ENCODE measurements at places on chromosomes 16 and 17.

GRCh38 chr16:84082835-84083569 is 33.7 kb downstream of the MBTPS1 start:
- DNase-seq, result no peak

GRCh38 chr17:69480245-69480644 is 65.7 kb downstream of the MAP2K6 start:
- DNase-seq, result no peak

- no peak for DNase-seq
These were observed 94.8 kb upstream of the DNAH17 start for GRCh38 chr17:78672005-78672404.

GRCh38 chr16:58850019-58850677 is 116.0 kb upstream of the GOT2 start:
- no peak for DNase-seq

- DNase-seq, result no peak
These were observed 243.4 kb upstream of the PMFBP1 start for GRCh38 chr16:72415379-72415778.

GRCh38 chr17:12342609-12343435 is 322.1 kb downstream of the MAP2K4 start:
- peak; percentile 8 for DNase-seq

DNA sequence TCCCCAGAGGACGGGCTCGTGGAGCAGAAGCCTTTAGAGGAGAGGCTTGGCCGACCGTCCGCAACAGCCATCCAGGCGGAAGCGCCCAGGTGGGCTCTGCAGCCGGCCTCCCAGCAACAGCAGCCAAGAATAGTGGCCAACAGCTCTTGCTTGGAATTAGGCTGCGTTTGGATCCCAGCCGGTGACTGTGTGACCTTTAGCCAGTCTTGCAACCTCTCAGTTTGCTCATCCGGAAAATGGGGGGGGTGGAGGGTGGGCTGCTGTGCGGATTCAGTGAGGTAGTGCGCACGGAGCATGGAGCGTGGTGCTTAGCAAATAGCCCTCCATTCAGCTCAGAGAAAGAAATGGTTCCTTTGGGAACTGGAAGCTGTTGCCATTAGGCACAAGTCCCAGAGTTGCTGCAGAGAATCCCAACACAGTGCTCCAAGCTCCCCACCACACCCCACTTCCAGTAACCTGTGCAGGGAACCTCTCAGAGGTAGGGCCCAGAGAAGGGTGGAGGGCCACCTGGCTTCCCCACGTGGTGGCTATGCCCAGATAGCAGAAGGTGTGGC is 46.7 kb downstream of the RTN4RL1 start:
- DNase-seq, result no peak

- no peak for DNase-seq
These were observed 56.0 kb upstream of the DOC2B start for GRCh38 chr17:237406-237955.

DNA sequence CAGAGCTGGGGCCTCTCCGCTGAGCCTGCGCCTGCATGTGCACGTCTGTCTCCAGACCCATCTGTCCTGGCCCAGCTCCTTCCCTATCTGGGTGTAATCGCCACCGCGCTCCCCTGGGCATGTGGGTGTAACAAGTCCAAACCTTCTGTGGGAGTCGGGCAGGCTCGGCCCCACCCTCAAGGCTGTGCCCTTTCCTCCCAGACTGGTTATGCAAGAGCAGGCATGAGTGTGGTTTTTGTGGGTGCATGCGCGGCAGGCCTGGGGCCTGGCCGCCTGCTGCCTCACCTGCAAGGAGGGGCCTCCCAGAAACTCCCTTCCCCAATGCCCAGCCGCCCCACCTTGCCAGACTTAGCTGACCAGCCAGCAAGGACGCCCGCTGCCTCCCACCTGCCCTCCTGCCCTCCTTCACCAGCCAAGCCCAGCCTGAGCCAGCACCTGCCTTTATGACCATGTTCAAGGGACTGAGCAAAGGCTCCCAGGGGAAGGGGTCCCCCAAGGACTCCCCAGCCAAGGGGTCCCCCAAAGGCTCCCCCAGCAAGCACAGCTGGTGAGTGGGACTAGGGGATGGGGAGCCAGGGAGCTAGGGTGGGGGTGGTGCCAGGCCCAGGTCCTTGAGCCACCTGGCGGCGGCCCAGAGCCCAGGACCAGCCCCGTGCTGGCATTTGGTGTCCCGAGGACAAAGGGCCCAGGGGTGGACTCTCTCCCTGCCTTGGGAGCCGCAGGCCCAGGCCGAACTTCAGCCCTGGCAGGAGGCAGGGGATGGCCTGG is at the start of gene EVPLL:
TSS of gene EVPLL (plus strand) at position 342 of the 768 bp plus-strand sequence. CDS start 3,160 bp downstream, outside the sequence.
- DNase-seq, result peak; percentile 84

GRCh38 chr17:44078412-44078811 is 7.9 kb downstream of the G6PC3 start:
- DNase-seq, result no peak

DNA sequence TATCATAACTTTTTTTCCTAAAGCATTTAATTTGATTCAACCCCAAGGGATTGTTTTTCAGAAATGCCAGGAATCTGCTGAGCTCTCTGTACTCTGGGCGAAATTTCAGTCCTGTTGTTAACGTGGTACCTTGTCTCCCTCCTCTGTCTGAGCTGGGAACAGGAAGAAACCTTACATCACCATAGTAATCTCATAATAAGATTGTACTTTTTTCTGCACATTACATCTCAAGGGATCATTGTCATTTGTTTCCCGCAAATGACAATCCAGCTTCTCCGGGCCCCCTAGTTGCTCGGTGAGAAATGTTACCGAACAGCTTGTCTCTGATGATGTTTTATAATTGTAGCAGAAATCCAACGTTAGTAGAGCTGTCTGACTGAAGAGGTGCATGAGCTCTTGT is 152.7 kb upstream of the ERCC4 start:
- DNase-seq, result no peak

DNA sequence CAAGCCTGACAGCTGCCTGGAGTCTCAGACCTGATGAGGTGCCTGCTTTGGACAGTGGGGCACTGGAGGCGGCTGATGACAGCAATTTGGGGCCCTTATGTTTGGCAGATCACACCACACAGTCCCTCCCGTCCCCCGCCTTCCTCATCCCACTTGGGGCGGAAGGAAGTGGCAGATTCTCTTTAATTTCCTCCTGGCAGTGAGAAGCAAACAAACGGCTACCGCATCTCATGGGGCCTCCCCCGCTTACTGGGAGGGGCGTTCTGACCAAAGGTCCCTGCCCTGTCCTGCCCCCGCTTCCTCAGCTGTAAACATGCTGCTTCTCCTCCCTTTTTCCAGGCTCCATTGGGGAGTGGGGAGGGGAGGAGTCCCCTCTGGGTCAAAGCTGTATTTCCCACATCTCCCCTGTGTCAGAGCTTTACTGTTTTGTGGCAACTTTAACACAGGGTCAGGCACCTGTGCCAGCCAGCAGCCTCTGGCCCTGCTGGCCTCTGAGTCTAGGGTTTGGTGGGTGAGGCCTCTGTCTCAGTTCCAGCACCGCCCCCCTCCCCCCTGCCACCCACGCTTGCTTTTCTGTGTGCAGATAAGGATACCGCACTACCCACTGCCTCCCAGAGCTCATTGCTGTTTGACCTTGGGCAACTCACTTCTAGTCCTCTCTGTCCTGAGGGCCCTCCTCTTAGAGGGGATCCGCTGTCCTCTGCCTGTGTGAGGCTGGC is 5.4 kb upstream of the NFATC3 start:
- peak; percentile 99 for DNase-seq

DNA sequence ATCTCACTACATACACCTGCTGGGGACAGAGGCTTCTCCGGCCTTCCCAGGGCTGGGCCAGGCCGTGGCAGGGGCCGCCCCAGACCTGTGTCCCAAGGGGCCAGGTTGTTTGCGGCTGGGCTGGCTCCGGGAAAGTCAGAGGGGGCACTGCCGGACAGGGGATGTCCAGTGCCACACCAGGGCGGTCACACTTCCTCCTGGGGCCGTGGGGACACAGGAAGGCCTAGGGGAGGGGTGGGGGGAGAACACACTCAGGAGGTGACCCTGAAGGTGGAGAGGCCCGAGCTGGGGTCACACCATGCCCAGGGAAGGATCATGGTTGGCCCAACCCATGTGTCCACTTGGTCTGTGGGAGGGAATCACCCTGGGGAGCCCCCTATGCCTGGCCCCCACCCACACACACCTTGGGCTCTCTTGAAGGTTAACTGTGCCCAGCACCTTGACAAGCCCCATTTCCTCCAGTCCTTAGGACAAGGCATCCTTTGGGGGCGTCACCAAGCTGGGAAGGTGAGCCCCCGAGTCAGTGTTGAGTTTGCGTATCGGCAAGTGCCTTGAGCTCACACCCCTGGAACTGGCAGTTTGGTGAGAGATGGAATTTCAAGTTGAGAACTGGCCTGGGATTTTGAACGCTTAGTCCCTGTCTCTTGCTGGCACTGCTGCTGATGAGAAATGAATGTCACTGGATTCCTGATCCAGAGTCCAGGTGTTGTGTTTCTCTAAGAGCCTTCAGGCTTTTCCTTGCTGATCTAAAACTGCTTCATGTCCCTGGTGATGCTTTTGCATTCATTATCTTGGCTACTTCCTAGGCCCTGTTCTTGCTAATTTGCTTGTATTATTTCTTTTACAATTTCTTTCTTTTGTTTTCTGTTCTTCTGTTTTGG is 7.7 kb upstream of the ACTG1 start:
- no peak for DNase-seq

DNA sequence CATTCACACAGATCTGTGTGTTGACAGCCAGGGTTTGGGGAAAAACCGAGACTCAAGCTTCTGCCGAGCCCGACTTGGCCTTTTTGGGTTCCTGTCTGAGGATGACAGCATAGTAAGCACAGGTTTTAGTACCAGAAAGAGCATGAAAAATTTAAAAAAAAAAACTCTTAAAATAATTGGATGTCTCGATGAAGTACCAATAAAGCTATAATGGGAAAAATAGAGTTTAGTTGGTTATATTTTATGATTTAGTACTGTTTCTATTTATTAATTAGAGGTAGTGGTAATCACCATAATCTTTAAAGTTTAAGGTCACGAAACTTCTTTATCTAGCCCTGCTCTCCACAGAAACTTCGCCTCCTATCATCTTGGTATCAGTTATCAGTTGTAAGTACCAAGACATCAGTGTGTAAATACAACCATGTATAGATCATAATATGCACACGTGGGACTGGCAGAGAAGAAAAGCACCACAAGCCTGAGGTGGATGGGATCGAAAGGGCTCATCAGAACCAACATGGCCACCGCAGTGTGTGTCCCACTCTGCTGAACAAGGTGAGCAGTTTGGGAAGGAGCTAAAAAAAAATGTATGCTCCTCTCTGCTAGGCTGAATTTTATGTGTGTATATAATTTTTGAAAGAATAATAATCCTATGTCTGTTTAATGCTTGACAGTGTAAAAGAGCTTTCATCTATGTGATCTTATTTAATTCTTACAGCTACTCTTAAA is 14.4 kb upstream of the EEF2K start:
- peak; percentile 34 for DNase-seq

DNA sequence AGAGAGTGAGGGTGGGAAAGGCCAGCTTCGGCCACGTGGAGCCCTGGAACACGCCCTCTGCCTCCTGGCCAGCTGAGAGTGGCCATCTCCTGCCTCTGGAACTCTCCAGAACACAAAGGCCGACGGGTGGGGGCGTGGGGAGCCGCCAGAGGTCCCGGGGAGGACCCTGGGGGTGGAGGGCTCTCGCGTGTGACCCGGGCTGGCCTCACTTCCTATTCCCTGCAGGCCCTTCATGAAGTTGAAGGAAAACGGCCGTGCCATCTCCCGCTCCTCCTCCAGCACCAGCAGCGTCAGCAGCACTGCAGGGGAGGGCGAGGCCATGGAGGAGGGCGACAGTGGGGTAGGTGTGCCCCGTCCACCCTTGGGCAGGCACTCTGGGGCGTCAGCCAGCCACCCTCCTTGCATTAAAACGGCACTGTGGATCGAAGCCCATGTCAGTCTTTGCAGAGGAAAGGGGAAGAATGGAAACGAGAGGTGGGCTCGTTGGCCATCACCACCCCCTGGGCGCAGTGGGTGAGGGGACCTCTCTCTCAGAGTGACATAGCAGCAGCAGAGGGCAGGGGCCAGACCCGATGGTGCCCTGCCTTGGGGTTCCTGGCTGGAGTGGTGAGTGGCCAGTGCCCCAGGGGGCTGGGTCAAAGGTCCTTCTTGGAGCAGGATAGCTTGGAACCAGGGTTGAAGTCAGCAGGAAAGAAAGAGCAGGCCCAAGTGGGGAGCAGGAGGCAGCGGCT is 37.1 kb downstream of the OR1D5 start:
- no peak for DNase-seq

GRCh38 chr17:40097087-40097486 is 3.3 kb downstream of the NR1D1 start:
- no peak for DNase-seq

- DNase-seq, result no peak
These were observed 342.7 kb downstream of the PMP22 start for GRCh38 chr17:14922411-14922810.

GRCh38 chr16:14549789-14550153 is 80.3 kb downstream of the PARN start:
- no peak for DNase-seq

DNA sequence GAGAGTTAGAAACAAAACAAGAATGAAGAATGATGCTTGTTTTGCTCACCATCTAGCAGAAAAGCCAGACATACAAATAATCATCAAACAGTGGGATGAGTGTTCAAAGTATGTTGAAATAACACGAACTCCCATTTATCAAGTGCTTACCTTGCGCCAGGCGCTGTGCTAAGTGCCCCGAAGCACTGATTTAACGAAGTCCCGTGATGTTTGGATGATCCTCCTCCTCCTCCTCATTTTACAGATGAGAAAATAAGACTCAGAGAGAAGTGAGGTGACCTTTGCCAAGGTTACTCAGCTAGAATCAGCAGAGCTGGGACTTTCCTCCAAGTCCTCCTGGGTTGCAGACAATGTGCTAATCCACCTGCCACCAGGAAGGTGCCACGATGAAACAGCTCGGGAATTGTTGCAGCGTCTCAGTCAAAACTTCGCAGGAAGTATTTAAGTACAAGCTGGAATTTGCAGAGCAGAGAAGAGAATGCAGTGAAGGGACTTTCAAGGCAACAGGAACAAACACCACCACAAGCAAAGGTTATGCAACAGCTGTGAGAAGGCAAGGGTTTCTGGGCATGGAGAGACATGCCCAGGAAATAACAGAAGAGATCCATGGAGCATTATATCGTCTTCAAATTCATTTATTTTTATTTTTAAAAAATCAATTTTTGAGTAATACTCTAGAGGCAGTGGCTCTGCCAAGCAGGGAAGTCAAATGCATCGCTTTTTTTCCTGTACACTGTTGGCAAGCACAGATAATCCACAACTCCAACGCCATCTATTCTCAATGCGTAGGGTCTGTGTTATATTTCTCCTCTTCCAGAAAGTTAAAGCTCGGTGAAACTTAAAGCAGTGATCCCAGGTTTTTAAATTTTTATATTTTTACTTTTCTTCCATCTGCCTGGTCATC is 11.1 kb downstream of the PRCD start:
- peak; percentile 84 for DNase-seq

DNA sequence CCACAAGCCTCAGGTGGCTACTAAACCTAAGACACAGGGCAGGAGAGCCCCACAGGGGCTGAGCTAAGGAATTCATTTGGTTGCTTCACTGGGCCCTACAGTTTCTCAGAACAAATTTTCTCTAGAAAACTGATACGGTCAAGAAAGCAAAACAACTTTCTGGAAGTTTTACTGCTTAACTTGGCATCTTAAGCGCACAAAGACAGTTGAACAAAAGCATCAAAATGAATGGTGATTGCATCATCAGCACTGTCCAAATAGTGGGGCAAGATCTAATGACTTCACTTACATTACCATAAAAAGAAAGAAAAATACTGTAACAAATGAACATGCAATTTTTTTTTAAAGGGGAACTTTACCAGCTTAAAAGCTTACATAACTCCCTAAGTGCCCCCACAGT is 47.6 kb downstream of the XPO6 start:
- no peak for DNase-seq
